ENCODE measurements at places on chromosomes 12 and 14.

- DNase-seq = no peak
Measured at GRCh38 chr12:104357421-104357952, 53.9 kb downstream of the EID3 start.

DNA sequence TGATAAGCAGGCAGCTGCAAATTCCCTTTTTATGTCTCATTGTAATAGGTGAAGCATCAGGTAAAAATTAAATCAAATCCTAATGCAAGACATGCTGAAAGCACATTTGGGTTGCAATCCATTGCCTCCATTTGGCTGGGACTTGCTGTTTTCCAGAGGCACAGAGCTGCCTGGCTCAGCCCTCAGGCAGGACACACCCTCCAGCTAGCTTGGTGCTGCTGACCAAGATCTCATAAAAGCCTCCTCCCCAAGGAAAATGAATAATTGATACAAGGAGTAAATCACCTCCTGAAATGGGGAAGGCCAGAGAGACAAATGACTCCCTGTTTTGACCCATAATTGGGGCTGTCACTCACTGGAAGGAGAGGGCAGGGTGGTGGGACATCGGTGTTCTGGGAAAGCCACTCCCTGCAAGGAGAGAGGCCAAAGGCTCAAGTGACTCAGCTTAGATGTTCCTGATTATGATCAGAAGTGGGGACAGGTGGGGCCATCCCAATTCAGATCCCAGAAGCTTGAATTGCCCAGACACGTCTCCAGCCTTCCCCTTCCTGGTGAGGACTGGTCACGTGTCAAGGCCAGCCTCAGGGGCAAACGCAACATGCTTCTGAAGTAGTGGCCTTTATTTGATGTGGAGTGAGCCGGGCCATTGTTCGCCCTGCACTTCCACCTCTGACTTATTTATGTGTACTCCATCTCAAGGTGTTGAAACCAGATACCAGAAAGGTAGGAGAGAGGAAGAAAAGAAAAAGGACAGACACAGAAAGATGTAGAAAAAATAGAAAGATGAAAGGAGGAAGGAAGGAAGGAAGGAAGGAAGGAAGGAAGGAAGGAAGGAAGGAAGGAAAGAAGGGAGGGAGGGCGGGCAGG, 773.7 kb downstream of the BCL11B start:
- DNase-seq = no peak

DNA sequence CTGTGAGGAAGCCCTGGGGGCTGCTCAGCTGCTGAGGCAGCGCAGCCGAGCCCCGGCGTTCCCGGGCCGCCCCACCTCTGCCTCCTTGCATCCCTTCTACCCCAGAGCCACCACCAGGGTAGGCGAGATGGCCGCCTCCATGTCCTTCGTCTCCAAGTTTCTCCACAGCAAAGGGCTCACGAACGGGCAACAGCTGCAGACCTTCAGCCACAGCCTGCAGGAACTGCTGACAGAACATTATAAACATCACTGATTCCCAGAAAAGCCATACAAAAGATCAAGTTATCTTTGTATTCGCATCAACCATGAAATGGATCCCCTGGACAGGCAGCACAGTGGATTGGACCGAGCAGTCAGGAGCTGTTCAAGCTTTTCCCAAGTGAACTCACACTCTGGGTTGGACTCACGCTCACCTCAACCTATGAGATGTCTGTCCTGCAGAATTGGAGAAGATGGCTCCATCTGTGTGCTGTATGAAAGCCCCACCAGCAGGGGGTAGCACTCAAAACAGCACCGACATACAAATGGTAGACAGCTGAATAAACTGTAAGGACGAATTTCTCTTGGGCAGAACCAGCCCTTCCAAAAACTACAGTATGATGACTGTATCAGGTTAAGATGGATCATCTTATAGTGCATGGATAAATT, 19.4 kb upstream of the A2M start:
- peak; percentile 28 for DNase-seq

- DNase-seq = no peak
Measured at GRCh38 chr14:77097006-77097699, 905 bp upstream of the CIPC start.

DNA sequence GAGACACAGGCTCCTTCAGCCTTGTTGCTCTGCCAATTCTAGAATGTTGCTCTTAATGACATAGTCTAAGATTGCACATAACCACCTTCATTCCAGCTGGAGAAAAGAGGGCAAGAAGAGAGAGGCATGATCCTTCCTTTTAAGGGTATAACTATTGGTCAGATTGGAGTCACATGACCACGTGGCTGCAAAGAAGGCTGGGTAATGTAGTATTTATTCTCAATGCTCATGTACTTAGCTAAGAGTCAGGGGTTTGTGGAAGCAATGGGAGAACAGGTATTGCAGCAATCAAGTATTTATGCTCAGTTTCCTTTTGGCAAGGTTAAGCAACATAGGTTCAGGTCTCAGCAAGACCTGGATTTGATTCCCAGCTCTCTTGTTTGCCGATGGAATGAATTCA, 298.8 kb upstream of the TBX3 start:
- DNase-seq = no peak

- no peak for DNase-seq
Measured at GRCh38 chr12:53568809-53569557, 57.2 kb downstream of the ATF7 start.

DNA sequence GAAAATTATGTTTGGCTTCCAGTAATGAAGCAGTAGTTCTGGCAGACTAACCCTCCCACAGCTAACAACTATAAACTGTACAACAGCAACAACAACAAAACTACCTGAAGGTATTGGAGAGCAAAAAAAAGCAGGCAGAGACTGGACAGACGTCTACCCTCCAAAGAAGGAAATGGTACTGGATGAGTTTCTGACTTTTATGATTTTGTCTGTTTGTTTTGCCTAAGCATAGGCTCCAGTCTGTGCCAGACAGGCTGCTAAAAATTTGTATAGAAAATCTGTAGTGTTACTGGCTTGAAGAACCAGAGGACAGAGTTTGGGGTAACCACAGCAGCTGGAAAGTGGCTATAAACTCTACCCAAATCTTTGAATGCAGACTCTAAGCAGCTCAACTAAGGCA, 131.3 kb downstream of the SLC25A47 start:
- no peak for DNase-seq
